Upper lobe of right lung (tissue), 1 donor: ENCODE measurements at places on chromosomes 6 and 20. TPM values are rescaled to one million over a fixed set of nuclear protein-coding genes. Genes with fewer than 3 reads are reported as not detected.
A peak's percentile ranks its signal among the peaks of the same experiment; 100 is the strongest.

The ISM1 gene
- 4.1 TPM for total RNA-seq

The PRR18 gene
- total RNA-seq, result not detected

The GPX6 gene
- total RNA-seq, result not detected

DNA sequence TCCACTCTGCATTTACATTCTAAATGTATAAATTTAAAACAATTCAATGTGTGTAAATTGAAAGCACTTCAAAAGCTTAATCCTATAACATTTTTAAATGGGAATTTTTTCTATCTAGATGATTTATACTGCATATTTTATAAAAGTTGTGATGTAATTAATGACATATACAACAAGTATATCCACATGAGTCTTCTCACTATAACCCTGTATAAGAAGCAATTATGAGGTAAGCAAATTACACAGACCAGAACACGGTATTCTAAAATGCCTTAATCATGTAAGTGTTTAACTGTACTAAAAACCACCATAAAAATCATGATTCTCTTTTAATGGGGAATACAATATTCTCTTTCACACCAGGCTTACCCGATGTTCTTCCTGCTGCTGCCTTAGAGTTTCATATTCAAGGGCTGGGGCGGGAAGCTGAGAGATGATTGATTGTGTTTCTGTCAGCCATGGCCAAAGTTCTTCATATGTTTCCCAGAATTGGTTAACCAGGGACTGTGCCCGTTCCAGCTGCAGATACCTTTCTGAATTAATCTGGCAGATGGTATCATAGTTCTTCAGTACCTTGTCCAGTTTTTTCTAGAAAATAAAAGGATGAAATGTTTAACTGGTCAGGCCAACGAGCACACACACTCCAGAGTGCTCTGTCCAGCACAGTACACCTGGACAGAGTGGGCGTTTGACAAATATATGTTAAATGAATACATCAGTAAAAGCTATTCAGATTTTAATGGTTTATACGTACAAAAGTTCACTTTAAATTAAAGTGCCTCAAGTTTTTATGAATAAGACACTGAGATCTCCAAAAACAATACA is 127.4 kb downstream of the DST start:
- no peak overlapping the region for H3K4me3 ChIP-seq
- H3K4me1 ChIP-seq, result peaks cover 6% of the 10 kb centered on the region
- no peaks in the 10 kb centered on the region for H3K27me3 ChIP-seq
- peaks cover 33% of the 10 kb centered on the region for H3K36me3 ChIP-seq

GRCh38 chr6:53723331-53723730 is 57.8 kb upstream of the KLHL31 start:
- DNase-seq, result no peak
- peaks cover 3% of the 10 kb centered on the region for H3K27me3 ChIP-seq
- H3K36me3 ChIP-seq, result no peaks in the 10 kb centered on the region
- no peak overlapping the region for H3K27ac ChIP-seq
- H3K4me1 ChIP-seq, result no peaks in the 10 kb centered on the region
- no peak overlapping the region for H3K4me3 ChIP-seq

DNA sequence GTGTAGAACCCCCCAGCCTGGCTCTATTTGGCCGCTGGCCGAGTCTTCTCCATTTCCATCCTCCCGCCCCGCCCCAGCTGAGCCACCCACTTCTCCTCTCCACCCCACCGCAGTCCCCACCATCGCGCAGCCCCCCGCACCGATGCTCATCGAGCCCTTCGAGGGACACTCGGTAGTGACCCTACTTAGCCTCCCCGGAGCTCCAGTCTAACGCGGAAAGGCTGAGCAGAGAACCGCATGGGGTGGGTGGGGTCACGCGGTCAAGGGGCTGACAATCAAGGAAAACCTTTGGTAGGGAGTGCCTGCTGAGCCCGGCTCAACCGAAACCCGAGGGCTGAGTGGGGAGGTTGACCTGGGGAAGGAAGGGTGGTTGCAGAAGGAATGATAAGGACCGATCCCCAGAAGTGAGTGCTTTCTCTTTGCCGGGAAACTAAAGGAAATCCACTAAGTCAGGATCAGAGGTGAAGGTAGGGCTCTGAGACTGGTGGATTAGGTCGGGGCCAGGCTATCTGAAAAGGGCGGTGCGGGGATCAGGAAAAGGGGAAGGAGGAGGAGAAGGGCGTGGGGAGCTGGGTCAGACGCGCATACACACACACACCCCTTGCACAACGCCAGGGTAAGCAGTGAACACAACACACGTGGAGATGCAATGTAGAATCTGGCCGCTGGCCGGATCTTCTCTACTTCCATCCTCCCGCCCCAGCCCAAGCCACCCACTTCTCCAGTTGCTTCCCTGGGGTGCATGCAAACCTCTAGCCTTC is 49.8 kb downstream of the CPXM1 start:
- peaks cover 23% of the 10 kb centered on the region for H3K4me1 ChIP-seq
- no peaks in the 10 kb centered on the region for H3K36me3 ChIP-seq
- peak overlapping the region; percentile 48 for H3K4me3 ChIP-seq
- H3K27ac ChIP-seq, result no peak overlapping the region

DNA sequence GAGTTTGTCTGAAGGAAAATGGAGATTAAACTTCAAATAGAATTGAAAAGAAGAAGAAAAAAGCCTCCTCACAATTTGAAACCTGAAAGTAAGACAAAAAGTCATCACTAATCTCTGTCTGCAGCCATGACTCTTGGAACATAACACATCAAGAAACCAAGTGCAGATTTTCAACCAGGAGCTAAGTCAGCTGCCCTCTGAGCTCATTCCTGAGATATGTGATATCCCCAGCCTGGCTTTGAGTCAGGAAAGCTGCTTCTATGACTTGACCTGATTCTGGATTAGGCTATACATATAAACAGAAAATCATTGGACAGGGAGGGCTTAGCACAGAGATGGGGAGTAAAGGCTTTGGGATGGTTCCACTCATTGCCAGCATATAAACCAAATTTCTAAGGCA is 891.4 kb downstream of the TFAP2A start:
- no peaks in the 10 kb centered on the region for H3K4me1 ChIP-seq
- H3K4me3 ChIP-seq, result no peak overlapping the region
- no peak overlapping the region for H3K27ac ChIP-seq
- no peaks in the 10 kb centered on the region for H3K27me3 ChIP-seq
- H3K36me3 ChIP-seq, result no peaks in the 10 kb centered on the region
- DNase-seq, result no peak

GRCh38 chr6:138691595-138692057 is 81.9 kb upstream of the CCDC28A start:
- peak overlapping the region; percentile 69 for H3K4me3 ChIP-seq
- H3K27ac ChIP-seq, result no peak overlapping the region
- DNase-seq, result no peak
- H3K27me3 ChIP-seq, result no peaks in the 10 kb centered on the region
- H3K4me1 ChIP-seq, result no peaks in the 10 kb centered on the region
- H3K36me3 ChIP-seq, result no peaks in the 10 kb centered on the region

GRCh38 chr6:124822204-124822613 is 140.0 kb upstream of the RNF217 start:
- H3K27me3 ChIP-seq, result no peaks in the 10 kb centered on the region
- DNase-seq, result no peak
- no peaks in the 10 kb centered on the region for H3K36me3 ChIP-seq
- H3K4me1 ChIP-seq, result no peaks in the 10 kb centered on the region

- H3K27me3 ChIP-seq, result no peaks in the 10 kb centered on the region
- DNase-seq, result no peak
- H3K27ac ChIP-seq, result no peak overlapping the region
- no peaks in the 10 kb centered on the region for H3K36me3 ChIP-seq
- no peak overlapping the region for H3K4me3 ChIP-seq
Observed at GRCh38 chr6:139475241-139475640, 100.8 kb upstream of the CITED2 start.

DNA sequence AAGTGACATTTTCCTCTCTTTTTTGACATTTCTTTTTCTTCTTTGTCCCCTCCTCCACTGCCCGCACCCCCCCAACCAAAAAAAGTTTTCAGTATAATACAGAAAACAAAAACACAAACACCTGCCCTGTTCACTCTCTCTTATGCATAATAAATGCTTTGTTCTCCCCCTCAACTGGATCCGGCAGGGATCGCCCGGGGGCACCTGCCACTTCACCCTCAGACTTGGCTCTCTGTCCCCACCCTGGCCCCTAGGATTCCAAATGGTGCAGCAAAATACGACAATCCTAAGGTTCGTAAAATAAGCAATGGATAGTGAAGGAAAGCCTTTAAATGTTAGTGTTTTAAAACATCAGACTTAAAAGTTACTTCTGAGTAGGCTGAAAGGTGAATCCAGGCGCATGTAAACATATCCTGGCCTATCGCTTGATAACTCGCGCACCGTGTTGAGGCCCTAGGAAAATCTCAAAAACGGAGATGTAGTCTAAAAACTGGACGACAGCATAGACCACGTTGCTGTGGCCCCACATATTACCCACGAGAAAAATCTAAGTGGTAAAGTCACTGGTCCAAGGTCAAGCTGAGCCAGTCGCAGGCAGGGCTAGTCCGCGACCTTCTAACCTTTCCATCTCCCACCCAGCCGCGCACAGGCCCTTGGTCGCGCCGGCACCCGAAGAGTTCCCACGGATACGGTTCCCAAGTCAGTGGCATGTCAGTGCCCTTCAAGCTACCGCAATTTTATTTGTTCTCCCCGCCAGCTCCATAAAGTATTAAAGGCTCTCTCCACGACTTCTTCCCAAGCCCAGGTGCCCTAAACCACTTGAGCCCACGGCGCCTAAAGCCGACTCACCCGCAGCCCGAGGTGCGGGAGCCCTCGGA is 130.8 kb downstream of the OGFRL1 start:
- peaks cover 28% of the 10 kb centered on the region for H3K4me1 ChIP-seq
- DNase-seq, result peak; percentile 67
- H3K4me3 ChIP-seq, result peak overlapping the region; percentile 83

- no peak for DNase-seq
Observed at GRCh38 chr6:96460052-96460700, 61.4 kb upstream of the UFL1 start.
